Umbilical cord (tissue), 2 donors: ENCODE measurements at places on chromosomes 1 and 21.

GRCh38 chr1:152029144-152029928 lies 7.5 kb downstream of the S100A11 start:
- no peak for DNase-seq

- no peak for DNase-seq
These were observed 11.6 kb downstream of the PLA2G2A start for GRCh38 chr1:19967808-19968207.

- DNase-seq, result peak; percentile 42
These were observed 162.5 kb upstream of the SGIP1 start for GRCh38 chr1:66371233-66372005.

- no peak for DNase-seq
These were observed 309.6 kb downstream of the COL11A1 start for GRCh38 chr1:102798718-102799117.

DNA sequence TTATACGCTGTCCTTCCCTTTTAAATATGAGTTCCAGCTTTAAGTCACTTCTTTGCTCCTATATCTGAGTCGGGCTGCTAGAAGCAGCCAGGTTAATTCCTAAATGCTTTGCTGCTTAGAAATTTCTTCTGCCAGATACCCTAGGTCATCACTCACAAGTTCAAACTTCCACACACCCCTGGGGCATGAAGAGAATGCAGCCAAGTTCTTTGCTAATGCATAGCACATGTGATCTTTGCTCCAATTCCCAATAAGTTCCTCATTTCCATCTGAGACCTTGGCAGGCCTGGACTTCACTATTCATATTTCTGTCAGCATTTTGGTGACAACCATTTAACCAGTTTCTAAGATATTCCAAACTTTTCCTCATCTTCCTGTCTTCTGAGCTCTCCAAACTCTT lies 14.5 kb upstream of the APP start:
- DNase-seq, result no peak

DNA sequence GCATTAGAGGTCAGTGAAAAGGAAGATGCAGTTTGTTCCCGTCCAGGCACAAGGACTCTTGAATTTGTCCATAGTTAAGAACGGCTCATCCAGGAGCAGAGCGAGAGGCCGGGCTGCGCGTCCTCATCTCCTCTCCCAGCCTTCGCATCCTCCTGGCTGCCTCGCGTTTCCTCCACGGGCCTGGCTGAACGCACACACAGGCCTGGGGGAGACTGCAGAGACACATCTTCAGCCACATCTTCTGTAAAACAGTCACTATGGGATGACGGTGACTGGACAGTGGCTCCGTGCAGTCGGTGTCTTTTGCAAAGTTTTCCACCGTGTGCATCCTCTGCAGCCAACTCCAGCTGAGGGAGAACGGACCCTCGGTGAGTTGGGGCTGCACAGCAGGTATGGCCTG lies 89.7 kb downstream of the PSMG1 start:
- DNase-seq, result no peak

GRCh38 chr1:153556348-153556747 lies 7.3 kb upstream of the S100A3 start:
- DNase-seq, result no peak

GRCh38 chr1:7421471-7422075 lies 349.5 kb upstream of the VAMP3 start:
- DNase-seq, result no peak

- no peak for DNase-seq
These were observed 14.7 kb upstream of the NBPF11 start for GRCh38 chr1:148166558-148167492.

- DNase-seq, result no peak
These were observed 522 bp downstream of the LRP8 start for GRCh38 chr1:53327182-53327913.

GRCh38 chr1:184191181-184191621 lies 139.7 kb downstream of the TSEN15 start:
- peak; percentile 94 for DNase-seq

- DNase-seq, result peak; percentile 71
These were observed 283.1 kb downstream of the LMX1A start for GRCh38 chr1:165073185-165074007.

- peak; percentile 45 for DNase-seq
These were observed 925 bp downstream of the PDE9A start for GRCh38 chr21:42654179-42654912.

GRCh38 chr1:37797750-37798345 lies 4.2 kb downstream of the MANEAL start:
- DNase-seq, result no peak

- DNase-seq, result no peak
These were observed 73.5 kb upstream of the ANGPTL3 start for GRCh38 chr1:62523860-62524259.

DNA sequence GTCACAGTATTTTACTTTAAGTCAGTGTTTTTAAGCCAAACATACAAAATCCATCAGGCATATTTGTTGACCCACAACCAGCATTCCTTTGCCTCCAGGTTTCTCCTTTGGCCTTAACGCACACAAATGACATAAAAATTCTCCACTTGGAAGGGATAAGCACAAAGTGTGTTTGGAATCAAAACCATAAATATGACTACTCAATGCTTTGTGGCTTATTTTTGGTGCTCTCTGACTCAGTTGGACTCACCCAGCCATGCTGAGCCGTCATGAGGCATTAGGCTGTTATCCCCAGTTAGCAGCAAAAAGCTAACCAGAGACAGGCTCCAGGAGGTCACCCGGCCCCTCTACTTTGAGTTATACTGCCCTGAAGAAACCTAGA lies 948 bp downstream of the PRUNE1 start:
- DNase-seq, result peak; percentile 48

GRCh38 chr21:32826329-32827167 lies 55.0 kb upstream of the PAXBP1 start:
- DNase-seq, result peak; percentile 67

DNA sequence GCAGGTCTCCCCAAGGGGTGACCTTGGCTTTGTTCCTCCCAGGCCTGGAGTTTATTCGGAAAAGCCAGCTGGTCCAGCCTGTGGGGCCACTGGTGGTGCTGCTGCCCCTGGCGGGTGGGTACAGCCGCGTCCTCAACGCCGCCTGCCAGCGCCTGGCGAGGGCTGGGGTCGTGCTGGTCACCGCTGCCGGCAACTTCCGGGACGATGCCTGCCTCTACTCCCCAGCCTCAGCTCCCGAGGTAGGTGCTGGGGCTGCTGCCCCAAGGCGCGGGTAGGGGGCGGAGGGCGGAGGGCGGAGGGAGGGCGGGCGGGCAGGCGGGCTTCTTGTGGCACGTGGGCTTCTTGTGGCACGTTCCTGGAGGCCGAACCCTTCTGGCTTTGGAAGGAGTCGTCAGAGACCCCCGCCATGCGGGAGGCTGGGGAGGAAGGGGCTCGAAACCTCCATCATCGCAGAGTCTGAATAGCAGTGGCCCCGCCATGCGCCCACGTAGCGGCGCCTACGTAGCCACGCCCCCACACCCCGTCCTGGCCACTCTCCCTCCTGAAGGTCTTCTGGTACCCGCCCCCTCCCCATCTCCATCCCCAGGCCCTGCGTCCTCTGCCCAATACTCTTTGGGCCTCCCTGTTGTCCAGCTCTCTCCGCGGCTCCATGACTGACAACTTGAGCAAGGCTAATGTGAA lies 16.7 kb downstream of the PCSK9 start:
- DNase-seq, result no peak

GRCh38 chr1:54489627-54490250 lies 58.3 kb upstream of the ACOT11 start:
- no peak for DNase-seq

DNA sequence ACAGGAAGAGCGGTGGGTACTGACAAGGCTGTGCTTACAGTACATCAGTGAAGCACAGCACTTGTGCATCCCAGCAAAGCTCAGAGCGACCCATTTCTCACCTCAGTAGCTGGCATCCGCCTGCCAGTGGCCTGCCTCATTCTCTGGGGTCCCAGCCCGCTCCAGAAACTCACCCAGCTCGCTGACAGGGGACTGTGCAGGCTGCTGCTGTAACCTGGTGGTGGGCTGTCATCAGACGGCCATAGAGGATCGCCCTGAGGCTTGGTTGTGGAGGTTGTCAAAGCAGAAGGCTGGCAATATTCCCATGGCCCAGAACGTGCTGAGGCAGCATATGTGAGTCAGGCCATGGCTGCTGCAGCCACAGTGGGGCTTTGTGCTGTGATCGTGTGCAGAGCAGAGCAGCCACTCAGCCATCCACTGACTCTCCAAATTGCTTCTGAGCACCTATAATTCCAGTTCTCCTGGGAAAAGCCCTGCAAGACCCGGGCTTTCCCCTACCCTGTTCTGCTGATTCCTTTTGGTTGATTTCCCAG lies 13.6 kb upstream of the GPR137B start:
- peak; percentile 61 for DNase-seq

DNA sequence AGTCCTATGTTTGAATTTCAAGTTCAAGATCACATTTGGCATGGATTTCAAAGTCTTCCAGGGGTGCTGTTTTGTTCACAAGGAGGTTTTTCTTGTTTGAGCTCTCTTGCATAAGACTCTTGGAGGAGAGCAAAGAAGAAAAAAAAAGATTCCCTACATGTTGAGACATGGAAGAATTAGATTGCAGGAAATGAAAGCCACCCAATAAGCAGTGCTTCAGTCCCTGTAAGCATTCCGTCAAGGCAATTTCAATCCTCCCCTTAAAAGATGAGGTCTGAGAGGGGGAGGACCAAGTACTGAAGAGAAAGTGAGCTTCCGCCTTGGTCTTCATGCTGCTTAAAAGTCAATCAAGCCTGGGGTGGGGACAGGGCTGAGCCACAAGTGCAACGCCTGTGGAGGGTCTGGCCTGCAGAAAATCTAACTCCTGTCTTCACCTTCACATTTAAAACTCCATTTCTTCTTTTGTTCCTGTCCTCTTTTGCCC lies 50.2 kb downstream of the LPAR3 start:
- DNase-seq, result peak; percentile 87

GRCh38 chr1:196677781-196678509 lies 26.1 kb downstream of the CFH start:
- DNase-seq, result no peak
